ENCODE measurements at places on chromosomes 7 and 10. TPM values are rescaled to one million over a fixed set of nuclear protein-coding genes. Genes with fewer than 3 reads are reported as not detected.

AGAP5 gene
- 4.2 TPM for total RNA-seq

TDRD1 gene
- 1.0 TPM for total RNA-seq

PCBD1 gene
- total RNA-seq, result 116 TPM

FFAR4 gene
- 0.39 TPM for total RNA-seq

LFNG gene
- total RNA-seq, result 8.7 TPM

LANCL2 gene
- total RNA-seq, result 10.9 TPM

INSYN2A gene
- total RNA-seq, result not detected

GHRHR gene
- not detected for total RNA-seq

WDR11 gene
- total RNA-seq, result 19.2 TPM

IKZF1 gene
- 4.4 TPM for total RNA-seq

DGKI gene
- 19.1 TPM for total RNA-seq

GRID1 gene
- 0.59 TPM for total RNA-seq

SPOCK2 gene
- 8.1 TPM for total RNA-seq

HOXA10 gene
- total RNA-seq, result 0.10 TPM

VSTM2A gene
- total RNA-seq, result not detected

ASB10 gene
- total RNA-seq, result 12.8 TPM

AGR3 gene
- not detected for total RNA-seq

ABCB1 gene
- total RNA-seq, result 5.9 TPM

IGF2BP3 gene
- 0.60 TPM for total RNA-seq

LRRC61 gene
- 5.7 TPM for total RNA-seq

PIK3CG gene
- total RNA-seq, result 3.0 TPM

FGFR2 gene
- total RNA-seq, result 6.1 TPM

TMEM273 gene
- total RNA-seq, result 29.5 TPM

ZNF365 gene
- total RNA-seq, result 3.7 TPM

AQP1 gene
- 352 TPM for total RNA-seq

OPN1SW gene
- not detected for total RNA-seq

ADRA2A gene
- total RNA-seq, result 3.6 TPM

PLXNA4 gene
- total RNA-seq, result 30.1 TPM

FEZF1 gene
- not detected for total RNA-seq

VENTX gene
- 1.3 TPM for total RNA-seq

TMEM140 gene
- total RNA-seq, result 10.0 TPM

PON1 gene
- total RNA-seq, result not detected

GNAT3 gene
- not detected for total RNA-seq

PRKAG2 gene
- total RNA-seq, result 141 TPM

STEAP4 gene
- 105 TPM for total RNA-seq

RPEL1 gene
- not detected for total RNA-seq

PPP1R17 gene
- not detected for total RNA-seq

MYL7 gene
- 20,690 TPM for total RNA-seq

CYP26C1 gene
- total RNA-seq, result 0.05 TPM

ACSL5 gene
- 14.4 TPM for total RNA-seq

ATG9B gene
- total RNA-seq, result 0.13 TPM

FIGNL1 gene
- 6.1 TPM for total RNA-seq

MRLN gene
- total RNA-seq, result not detected

GOT1 gene
- total RNA-seq, result 437 TPM

ADO gene
- 23.6 TPM for total RNA-seq

SYT15 gene
- total RNA-seq, result 4.9 TPM

ABCA13 gene
- 0.05 TPM for total RNA-seq

RNLS gene
- 10.0 TPM for total RNA-seq

TNS3 gene
- total RNA-seq, result 51.4 TPM

ZNF239 gene
- 2.1 TPM for total RNA-seq

GIMAP5 gene
- 25.6 TPM for total RNA-seq

ATRNL1 gene
- total RNA-seq, result 0.38 TPM

HGF gene
- total RNA-seq, result 6.0 TPM
